Right hindlimb (tissue), 1 donor: ENCODE measurements at places on chromosomes 7 and 10.

- DNase-seq: no peak
Observed at GRCh38 chr7:40429826-40430225, 295.0 kb downstream of the SUGCT start.

DNA sequence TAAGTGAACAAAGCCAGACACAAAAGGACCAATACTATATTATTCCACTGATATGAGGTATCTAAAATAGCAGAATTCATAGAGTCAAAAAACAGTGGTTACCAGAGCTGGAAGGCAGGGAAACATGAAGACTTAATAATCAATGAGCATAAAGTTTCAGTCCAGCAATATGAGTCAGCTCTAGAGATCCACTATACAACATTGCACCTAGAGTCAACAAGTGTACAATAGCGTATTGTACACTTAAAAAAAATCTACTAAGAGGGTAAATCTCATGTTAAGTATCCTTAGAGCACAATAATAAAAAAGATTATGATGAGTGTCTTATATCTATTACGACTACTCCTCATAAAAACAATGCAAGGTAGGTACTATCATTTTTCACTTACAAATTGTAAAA is 36.1 kb downstream of the C10orf90 start:
- no peak for DNase-seq

GRCh38 chr10:36462194-36462593 is 663.2 kb upstream of the ANKRD30A start:
- no peak for DNase-seq

DNA sequence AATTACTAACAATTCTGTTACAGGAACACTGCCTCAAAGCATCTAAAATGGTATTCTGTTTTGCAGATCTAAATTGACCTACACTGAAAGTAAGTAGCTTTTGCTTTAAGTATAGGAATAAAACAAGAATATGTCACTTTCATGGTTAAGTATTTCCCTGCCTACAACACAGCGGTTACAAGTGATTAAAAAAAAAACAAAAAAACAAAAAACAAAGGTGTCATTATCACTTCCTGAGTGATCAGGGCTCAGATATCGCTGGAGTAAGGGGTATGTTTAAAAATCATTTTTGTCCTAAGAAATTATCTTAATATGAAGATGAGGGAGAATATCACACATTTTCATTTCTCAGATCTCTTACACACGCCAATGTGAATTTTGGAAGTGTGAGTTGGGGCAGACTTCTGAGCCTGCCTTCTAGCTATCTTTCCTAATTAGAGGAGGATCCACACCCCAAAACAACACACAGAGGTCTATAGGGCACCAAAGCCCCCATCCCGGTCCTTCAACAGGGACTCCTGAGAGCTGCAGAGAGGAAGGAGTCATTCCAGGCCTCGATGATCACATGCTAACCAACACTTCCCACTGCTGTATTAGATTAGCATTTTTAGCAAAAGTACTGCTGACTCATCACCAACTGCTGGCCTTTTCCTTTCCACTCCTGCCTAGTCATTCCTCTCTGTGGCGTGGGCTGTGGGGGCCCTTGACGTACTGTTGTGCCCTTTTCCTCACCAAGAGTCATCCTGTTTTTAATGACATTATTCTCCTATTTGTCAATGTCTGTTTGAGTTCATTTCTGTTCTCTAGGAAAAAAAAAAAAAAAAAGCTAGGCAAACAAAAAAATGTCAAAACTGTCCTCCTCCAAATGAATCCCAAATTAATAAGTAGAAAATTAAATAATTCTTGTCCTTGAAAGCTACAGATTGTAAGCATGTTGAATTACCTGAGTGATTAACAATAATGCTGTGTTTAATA is 31.2 kb downstream of the PRTFDC1 start:
- DNase-seq: peak; percentile 35
